ENCODE measurements at places on chromosomes 16 and 17. TPM values are rescaled to one million over a fixed set of nuclear protein-coding genes. Genes with fewer than 3 reads are reported as not detected.

TNK1 gene
- 0.23 TPM for total RNA-seq

CRYM gene
- total RNA-seq = 8.1 TPM

GPRC5C gene
- total RNA-seq = 17.5 TPM

CDH5 gene
- 1,376 TPM for total RNA-seq

CCL2 gene
- total RNA-seq = 406 TPM

DNA sequence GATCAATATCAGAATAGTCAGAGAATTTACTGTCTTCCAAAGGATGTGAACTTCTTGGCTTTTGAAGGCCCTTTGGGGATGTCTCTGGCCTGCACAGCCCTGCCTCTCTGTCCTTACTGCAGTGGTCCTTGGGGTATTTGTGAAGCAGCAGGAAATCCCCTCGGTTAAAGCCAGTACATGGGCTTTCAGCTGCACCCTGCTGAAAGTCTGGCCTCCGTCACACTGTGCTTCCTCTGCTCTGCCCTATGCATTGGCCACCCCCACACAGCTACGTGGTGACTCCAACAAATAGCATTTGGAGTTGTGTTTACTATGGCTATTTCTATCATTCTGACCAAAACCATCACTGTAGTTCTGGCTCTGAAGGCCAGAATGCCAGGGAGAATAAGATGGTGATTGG is 21.2 kb downstream of the SYCE1L start:
- DNase-seq = no peak

DNA sequence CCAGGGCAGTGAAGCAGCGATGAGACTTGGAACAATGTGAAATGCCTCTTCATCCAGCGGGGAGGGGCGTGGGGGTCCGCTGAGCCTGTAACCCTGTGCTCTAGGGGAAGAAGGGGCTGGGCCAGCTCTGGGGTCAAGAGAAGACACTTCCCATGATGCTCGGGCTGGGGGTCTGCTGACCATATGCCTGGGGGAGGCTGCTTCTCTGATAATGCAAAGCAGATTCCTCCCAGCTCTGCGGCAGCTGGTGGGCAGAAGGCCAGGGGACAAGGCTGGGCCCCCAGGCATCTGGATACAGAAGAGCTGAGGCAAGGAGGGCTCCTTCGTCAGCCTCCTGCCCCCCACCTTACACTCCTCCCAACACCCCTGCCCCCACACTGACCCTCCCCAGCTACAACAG is 24.7 kb downstream of the NGFR start:
- no peak for DNase-seq

DNA sequence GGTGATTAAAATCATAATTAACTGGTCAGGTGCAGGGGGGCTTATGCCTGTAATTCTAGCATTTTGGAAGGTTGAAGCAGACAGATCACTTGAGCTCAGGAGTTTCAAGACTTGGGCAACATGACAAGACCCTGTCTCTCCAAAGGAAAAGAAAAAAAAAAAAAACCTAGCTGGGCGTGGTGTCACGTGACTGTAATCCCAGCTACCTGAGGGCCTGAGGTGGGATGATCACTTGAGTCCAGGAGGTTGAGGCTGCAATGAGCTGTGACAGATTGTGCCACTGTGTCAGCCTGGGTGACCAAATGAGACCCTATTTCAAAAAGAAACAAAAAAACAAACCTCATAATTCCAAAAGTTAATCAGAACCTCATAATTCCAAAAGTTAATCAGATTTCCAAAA is 505.5 kb downstream of the CDH8 start:
- no peak for DNase-seq

DNA sequence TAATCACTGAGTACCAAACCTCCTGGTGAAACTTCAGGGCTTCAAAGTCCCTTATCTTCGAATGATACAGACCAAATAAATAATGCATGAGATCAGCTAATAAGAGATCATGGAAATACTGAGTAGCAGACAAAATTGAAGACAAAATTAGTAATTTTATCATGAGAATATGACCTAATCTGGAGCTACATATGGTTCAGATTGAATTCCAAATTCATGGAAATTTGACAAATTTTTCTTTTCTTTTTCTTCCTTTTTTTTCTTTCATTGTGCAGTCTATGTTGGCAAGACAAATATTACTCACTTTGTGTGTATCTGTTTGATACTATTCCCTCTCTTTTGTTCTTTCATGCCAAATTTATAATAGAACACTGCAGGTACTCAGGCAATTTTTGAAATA is 218.1 kb upstream of the KCNJ16 start:
- no peak for DNase-seq

GRCh38 chr17:39357986-39358385 is 43.4 kb downstream of the FBXL20 start:
- no peak for DNase-seq

- DNase-seq = no peak
Observed at GRCh38 chr16:10666291-10666690, 28.4 kb downstream of the TEKT5 start.

GRCh38 chr17:29126268-29126930 is 53.8 kb downstream of the MYO18A start:
- no peak for DNase-seq

GRCh38 chr16:84689111-84689510 is 10.7 kb upstream of the USP10 start:
- peak; percentile 78 for DNase-seq

DNA sequence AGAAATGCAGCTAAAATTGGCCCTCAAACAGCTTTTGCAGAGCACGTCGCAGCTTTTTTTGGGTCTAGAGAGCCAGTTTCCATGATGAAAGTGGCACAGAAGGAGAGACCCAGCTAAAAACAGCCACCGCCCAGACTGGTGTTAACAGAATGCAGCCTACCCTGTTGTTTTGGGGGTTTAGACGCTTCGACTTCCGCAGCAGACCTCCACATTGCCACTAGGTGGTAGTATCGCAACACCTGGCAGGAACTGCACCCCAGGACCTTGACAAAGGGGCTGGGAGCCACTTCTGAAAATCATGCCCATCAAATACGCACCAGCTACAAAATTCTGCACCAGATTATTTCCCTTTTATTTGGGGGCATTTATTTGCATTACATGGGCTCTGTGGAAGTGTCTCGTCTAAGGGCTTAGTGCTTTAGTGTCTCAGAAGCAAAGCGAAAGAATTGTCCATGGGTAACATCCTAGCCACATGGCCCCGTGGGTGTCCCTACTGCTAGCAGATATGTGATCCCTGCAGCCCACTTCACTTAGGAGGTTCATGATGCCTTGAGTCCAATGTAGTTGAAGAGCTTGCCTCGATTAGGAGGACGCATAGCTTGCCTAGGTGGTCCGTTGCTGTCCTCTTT is 167.1 kb downstream of the HAPSTR1 start:
- no peak for DNase-seq

DNA sequence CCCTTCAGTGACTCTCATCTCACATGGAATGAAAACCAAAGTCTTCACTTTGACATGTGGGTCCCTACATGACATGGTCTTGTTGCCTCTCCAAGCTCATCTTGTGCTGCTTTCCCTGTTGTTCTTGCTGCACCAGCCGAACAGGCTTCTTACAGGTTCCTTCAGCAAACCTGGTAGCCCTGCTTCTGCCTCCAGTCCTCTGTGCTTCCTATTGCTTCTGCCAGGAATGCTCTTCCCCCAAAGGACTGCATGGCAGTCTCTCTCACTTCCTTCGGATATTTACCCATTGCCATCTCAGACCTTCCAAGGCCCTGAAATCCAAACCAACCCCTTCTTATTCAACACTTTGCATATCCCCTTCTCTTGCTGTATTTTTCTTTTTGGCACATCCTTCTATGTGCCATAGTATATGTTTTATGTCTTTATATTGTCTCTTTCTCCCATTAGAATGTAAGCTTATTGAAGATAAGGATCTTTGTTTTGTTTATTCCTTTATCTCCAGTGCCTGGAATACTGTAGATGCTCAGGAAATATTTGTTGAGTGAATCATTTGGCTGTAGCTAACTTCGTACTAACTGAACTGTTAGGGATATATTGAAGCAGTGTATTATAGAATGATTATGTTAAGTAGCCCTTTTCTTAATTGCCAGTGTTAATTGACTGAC is 57.9 kb upstream of the SLC12A3 start:
- DNase-seq = peak; percentile 56

- DNase-seq = no peak
Observed at GRCh38 chr16:46884513-46885293, 541 bp downstream of the GPT2 start.
